ENCODE measurements at places on chromosomes 5 and 9. TPM values are rescaled to one million over a fixed set of nuclear protein-coding genes. Genes with fewer than 3 reads are reported as not detected.

The TSLP gene
- 1.2 TPM for total RNA-seq

The SLC34A1 gene
- not detected for total RNA-seq

The DPM2 gene
- total RNA-seq = 11.9 TPM

The PRDM9 gene
- total RNA-seq = not detected

The SPATA31D4 gene
- total RNA-seq = not detected

The TTC23L gene
- total RNA-seq = not detected

GRCh38 chr5:112205846-112206245, 213.2 kb downstream of the EPB41L4A start:
- DNase-seq = no peak

DNA sequence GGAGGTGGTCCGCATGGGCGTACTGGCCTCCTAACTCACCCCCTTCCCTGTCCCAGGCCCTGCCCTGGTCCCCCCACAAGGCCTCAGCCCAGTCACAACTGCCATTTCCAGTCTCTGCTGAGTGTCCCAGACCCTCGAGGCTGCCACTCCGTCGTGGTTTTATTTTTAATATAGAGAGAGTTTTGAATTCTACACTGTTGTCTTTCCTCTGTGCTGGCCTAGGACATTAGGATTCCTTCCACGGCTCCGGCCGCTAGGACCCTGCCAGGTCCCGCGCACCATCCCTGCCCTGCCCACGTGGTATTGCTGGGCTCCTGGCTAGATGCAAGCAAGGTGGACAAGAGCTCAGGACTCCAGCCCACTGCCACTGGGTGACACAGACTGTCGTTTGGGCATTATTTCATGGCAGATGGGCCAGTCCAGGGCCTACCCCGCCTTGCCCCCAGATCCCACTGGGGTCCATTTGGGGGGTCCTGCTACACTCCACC, 53.3 kb downstream of the SAR1B start:
- peak; percentile 48 for DNase-seq

DNA sequence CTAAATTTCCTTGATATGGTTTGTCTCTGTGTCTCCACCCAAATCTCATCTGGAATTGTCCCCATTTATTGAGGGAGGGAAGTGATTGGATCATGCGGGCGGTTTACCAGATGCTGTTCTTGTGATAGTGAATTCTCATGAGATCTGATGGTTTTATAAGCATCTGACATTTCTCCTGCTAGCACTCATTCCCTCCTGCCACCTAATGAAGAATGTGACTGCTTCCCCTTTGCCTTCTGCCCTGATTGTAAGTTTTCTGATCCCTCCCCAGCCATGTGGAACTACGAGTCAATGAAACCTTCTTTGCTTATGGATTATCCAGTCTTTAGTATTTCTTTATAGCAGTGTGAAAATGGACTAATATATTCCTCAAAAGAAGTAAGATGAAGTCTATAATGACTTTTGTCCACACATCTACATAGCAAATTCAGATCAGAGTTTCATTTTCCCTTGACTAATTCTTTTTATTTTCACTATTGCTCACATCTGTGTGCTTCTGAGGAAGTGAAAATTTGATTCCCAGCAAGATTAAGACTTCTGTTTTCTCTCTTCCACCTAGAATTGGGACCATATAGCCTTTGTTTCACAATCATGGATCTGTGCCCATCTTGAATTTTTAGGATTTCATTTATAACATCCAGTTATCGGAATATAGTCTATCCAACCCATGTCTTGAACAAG, 393.5 kb downstream of the DMAC1 start:
- no peak for DNase-seq

DNA sequence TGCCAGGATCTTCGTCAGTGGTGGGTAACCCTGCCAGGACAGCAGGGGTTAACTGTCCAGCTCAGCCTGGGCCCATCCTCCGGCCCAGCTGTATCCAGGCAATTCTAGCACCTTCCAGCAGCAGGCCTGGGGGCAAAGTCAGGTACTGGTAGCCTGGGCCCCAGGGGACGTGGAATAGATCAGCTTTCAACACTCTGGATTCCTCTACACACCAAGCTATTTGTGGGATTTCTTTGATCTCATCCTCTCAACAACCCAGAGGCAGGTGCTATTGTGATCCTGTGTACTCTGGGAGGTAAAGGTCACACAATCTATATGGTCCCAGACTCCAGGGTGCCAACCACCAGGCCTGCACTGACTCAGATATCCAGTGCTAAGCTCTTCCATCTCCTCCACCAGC, 8.7 kb upstream of the SPOUT1 start:
- no peak for DNase-seq

GRCh38 chr9:18543406-18544192, 69.6 kb downstream of the ADAMTSL1 start:
- no peak for DNase-seq

DNA sequence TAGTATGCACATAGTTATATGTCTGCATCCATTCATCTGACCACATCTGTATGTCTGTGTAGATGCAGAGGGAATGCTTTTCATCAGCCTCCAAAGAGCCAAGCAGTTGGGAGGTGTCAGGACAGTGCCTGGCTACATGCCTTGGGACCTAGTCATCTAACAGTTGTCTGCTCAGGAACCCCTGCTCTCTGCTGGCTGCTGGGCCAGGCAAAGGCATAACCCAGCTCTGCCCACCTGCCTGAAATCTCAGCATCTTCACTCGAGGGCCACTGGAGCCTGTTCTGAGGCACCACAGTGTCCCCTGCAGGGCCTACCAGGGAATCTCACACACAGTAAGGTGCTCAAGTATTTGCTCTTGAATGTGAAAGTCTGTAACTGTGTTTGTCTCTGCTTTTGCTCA, 3.7 kb downstream of the C9orf50 start:
- no peak for DNase-seq

DNA sequence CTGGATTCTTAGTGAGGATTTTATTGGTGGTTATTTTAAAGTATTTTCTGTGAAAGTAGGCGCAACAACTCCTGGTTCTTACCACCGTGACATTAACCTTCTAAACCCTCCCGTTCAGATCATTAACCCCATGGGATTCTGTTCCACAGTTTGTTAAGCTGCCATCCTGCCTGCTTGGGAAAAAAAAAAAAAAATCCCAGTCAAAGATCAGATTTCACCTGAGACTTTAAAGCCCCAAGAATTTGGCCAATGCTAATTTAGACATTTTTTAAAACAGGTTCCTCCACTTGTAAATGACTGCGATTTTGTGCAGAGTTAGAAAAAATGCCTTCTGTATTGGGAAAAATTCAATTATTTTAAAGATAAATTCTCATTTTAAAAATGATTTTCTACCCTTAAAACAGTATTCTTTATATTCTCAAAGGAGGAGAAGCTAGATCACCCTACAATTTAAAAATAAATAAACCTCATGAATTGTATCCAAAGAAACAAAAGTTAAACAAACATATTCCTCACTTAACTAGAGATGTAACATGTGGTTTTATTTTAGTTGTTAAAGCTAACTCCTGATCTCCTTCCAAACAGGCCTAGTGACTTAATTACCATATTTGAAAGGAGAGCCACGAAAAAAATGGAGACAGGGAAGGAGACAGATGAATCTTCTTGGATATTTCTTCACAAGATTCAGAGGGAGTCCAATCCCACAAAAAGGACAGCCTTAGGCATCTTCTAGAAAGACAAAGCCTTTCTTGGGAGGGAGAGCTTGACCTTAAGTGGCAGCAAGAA, 93.1 kb upstream of the IFNK start:
- no peak for DNase-seq

GRCh38 chr9:128482186-128482585, 22.3 kb upstream of the GLE1 start:
- DNase-seq = no peak

- DNase-seq = no peak
Measured at GRCh38 chr9:77585335-77585786, 62.8 kb downstream of the GNA14 start.

GRCh38 chr5:142182840-142183239, 74.3 kb downstream of the NDFIP1 start:
- peak; percentile 24 for DNase-seq

DNA sequence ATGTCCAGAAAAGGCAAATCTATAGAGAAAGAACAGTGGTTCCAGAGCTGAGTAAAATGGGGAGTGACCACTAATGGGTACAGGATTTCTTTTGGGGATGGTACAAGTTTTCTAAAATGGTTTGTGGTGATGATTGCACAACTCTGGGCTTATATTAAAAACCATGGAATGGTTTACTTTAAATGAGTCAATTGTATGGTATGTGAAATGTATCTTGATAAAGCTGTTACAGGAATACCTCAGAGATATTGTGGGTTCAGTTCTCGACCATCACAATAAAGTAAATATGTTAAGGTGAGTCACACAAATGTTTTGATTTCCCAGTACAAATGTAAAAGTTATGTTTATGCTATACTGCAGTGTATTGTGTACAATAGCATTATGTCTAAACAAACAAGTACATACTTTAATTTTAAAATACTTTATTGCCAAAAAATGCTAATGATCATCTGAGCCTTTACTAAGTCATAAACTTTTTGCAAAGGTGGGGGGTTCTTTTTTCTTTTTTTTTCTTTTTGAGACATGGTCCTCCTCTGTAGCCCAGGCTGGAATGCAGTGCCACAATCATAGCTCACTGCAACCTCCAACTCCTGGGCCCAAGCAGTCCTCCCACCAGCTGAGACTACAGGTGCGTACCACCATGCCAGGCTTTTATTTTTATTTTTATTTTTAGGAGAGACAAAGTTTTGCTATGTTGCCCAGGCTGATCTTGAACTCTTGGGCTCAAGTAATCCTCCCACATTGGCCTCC, 65.9 kb downstream of the SHOC1 start:
- no peak for DNase-seq

GRCh38 chr9:122004589-122004988, 88.5 kb downstream of the TTLL11 start:
- DNase-seq = no peak

DNA sequence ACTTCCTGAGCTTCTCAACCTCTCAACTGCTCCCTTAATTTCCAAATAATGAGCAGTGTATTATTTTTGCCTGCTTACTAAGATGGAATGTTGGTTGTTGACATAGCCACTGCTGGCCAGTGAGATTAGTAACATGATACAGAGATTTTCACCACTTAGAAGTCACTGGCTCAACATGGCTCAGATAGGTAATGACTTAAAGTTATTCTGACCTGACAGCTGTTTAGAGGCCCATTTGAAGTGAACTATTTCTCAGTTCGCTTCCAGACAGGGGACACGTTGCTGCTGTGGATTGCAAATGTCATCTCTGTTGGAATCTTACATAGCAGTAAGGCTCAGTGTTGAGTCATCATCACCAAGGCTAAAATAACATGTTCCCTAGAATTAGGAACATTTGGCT, 490.2 kb downstream of the TLE4 start:
- DNase-seq = peak; percentile 75

DNA sequence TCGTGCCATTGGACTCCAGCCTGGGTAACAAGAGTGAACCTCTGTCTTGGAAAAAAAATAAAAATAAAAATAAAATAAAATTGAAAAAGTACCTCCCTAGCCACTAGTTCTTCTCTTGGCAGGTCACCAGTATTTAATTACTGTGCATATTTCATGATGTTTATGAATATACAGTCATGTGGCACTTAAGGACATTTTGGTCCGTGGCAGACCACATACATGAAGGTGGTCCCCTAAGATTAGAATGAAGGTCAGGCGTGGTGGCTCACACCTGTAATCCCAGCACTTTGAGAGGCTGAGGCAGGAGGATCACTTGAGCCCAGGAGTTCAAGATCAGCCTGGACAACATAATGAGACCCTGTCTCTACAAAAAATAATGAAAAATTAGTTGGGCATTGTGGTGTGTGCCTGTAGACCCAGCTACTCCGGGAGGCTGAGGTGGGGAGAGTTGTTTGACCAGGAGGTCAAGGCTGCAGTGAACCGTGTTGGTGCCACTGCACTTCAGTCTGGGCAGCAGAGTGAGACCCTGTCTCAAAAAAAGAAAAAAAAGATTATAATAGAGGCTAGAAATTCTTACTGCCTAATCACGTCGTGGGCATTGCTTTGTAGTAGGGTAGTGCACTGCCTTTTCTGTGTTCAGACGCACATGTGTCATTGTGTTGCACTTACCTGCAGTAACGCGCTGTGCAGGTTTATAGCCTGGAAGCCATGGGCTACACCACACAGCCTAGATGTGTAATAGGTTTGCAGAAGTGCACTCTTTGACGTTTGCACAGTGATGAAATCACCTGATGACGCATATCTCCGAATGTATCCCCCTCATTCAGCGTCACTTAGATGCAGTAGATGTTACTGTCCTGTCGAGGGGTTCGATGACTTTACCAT, 12.8 kb downstream of the EHMT1 start:
- no peak for DNase-seq

- no peak for DNase-seq
Measured at GRCh38 chr9:114157516-114158176, 2.3 kb downstream of the COL27A1 start.

GRCh38 chr5:13648822-13649221, 295.7 kb downstream of the DNAH5 start:
- DNase-seq = no peak

GRCh38 chr5:177575488-177575887, 16.5 kb upstream of the TMED9 start:
- no peak for DNase-seq

- DNase-seq = no peak
Measured at GRCh38 chr9:80561526-80561925, 989.8 kb downstream of the TLE4 start.

- DNase-seq = no peak
Measured at GRCh38 chr5:27242258-27242626, 203.9 kb upstream of the CDH9 start.

- no peak for DNase-seq
Measured at GRCh38 chr5:142981475-142981874, 211.3 kb downstream of the ARHGAP26 start.

DNA sequence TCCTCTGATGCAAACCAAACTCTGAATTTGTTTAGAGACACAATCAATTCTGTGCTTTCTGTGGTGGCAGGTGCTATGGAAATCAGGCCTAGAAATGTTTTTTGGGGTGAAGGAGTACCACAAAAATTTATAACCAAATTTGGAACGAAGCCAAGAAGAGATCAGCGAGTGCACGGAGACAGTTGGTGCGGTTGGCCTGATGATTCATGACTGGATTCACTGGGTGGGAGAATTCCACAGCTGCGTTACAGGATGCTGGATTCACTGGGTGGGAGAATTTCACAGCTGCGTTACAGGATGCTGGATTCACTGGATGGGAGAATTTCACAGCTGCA, 135.6 kb upstream of the IRX4 start:
- no peak for DNase-seq

- DNase-seq = peak; percentile 48
Measured at GRCh38 chr9:135045264-135045927, 42.1 kb upstream of the OLFM1 start.

GRCh38 chr9:75041041-75041440, 12.9 kb upstream of the CARNMT1 start:
- no peak for DNase-seq

DNA sequence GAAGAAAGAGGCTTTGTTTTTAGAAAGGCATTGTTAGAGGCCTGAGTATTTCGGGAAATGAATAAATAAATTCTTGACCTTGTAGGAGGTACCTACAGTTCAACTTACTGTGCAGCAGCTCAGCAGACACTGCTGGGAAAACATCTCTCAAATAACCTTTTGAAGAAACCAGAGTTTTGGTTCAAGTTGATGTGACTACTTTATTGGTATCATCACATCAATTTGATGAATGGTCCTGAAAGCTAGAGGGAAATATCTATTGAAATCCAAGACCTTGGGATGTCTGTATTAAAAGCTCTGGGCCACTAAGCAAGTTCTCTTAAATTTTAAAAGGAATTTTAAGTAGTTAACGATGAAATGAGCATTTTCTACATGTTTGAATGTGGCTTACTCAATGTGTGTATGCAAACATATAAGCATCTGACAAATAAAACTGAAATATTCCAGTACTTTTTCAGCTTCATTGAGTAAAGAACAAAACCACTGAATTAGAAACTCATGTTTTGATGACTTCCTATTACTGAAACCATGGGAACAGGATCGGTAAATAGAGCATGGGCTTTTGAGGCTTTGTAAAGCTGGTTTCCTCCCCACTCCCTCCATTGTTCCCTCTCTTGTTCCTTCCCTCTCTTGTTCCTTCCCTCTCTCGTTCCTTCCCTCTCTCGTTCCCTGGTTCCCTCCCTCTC, 36.7 kb downstream of the SLC27A6 start:
- no peak for DNase-seq
